ENCODE measurements at places on chromosomes 6 and 20.

GRCh38 chr6:95690328-95690727 is 113.0 kb downstream of the MANEA start:
- no peak for DNase-seq

GRCh38 chr6:7169296-7169721 is 61.5 kb downstream of the RREB1 start:
- DNase-seq = no peak

GRCh38 chr6:21067521-21067920 is 526.0 kb upstream of the SOX4 start:
- no peak for DNase-seq

GRCh38 chr6:107075951-107076381 is 39.3 kb downstream of the BEND3 start:
- no peak for DNase-seq

- no peak for DNase-seq
These were observed 17.8 kb downstream of the MAP3K5 start for GRCh38 chr6:136774228-136775041.

DNA sequence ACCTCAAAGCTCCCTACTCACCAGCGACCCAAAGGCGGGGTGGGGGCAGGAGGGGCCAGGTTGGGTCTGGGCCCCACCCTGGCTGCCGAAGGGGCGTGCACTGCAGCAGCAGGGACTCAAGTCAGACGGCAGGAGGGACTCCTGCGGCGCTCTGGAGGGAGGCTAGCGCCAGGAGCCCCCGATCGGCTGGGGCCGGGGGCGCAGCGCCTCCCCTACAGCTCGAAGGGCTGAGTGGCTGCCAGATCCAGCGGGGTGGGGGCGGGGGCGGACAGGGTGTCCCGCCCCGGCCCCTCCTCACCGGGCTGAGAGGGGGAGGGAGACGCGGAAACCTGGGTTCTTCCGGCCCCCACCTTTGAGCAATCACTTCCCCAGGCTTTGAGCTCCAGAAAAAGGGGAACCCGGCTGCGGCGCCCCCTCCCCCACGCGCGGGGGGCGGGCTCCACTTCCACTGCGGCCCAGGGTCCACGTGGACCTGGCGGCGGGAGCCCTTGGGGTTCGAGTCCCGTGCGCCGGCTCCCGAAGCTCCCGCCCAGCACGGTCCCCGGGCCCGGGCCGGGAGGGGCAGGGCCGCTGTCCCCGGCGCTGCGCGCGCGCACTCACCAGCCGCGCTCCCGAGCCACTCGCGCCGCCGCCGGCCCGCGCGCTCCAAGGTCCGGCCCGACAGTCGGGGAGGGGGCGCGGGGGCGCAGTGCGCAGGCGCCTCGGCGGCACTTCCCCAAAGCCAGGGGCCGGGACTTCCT is at the start of gene RGS19:
TSS of gene RGS19 (minus strand) at position 246 of the 740 bp plus-strand sequence. CDS start 2,632 bp downstream, outside the sequence.
- DNase-seq = no peak

DNA sequence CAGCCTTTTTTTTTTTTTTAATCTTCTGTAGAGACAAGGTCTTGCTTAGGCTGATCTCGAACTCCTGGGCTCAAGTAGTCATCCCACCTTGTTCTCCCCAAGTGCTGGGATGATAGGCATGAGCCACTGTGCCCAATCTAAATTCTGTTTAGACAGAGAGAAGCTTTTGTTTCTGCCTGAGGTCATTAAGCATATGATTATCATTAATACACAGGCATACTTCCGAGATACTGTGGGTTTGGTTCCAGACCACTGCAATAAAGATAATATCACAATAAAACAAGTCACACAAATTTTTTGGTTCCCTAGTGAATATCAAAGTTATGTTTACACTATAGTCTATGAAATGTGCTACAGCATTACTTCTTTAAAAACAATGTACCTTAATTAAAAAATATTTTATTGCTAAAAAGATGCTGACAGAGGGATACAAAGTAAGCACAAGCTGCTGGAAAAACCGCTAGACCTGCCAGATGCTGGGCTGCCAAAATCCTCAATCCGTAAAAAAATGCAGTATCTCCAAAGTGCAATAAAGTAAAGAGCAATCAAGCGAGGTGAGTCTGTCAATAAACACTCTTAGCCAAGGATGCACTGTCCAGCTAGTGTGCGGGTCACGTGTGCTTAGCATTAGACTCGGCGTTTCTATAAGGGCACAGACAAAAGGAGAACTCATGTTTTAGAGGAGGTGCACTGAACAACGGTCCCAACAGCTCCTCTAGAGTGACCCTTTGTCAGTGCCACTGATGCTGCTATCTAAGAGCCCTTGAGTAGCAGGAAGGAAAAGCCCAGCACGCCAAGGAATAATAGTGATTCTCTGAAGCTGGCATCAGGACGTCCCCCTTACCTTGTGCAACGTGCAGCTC is 16.1 kb downstream of the TXNDC5 start:
- DNase-seq = no peak

GRCh38 chr6:89024456-89024855 is 56.1 kb upstream of the PNRC1 start:
- DNase-seq = no peak

GRCh38 chr6:3291987-3292386 is 33.2 kb downstream of the PSMG4 start:
- no peak for DNase-seq

- no peak for DNase-seq
These were observed 39.9 kb upstream of the BEND6 start for GRCh38 chr6:56914798-56915658.

GRCh38 chr6:118565311-118565960 is 17.3 kb downstream of the PLN start:
- DNase-seq = no peak

GRCh38 chr6:88869263-88870020 is 94.0 kb downstream of the RNGTT start:
- DNase-seq = no peak

- DNase-seq = no peak
These were observed 2.1 kb upstream of the ZNF451 start for GRCh38 chr6:57087916-57088315.

GRCh38 chr6:151592449-151593159 is 98.8 kb downstream of the CCDC170 start:
- no peak for DNase-seq

DNA sequence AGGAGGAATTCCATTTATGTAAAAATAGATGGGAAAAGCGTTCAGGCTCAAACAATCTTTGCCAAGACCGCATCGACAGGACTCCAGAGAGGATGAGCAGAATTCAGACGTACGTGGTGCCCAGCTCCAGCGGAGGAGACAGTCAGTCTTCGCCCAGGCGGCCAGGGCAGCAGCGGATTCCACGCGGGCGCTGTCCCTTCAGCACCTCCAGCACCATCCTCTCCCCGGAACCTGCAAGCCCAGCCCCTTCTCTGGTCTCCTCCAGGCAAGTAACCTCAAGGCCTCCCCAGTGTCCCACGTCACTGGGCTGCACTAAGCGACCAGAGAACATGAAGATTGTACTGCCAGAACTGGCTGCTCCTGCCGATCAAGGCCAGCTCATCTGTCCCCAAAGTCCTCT is 2.8 kb upstream of the KCNQ2 start:
- DNase-seq = no peak

DNA sequence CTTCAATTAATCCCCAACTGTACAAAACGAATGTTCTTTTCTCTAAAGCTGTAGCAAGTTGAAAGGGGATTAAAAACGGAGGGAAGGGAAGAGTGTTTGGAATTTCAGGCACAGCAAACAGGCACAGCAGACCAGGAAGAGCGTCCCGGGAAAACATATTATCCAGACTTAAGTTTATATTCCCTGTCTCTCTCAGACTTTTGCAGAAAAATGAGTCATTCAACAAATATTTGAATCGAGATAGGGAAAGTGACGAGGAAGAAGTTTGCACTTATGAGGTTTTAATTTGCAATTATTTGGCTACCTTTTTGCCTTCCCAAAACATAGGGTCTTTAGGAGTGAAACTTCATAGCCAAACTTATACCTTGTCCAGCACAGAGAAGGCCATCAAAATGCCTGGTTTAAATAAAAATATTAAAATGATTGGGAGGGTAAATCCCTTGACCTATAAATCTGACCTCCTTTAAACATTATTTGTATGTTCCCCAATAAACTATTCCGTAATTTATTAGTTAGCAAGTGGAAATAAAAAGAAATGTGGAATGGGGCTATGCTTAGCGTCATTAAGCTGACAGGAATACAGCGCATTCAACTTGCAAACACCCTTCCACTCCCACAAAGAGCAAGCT is 16.0 kb downstream of the HFE start:
- no peak for DNase-seq

GRCh38 chr6:146919017-146919416 is 285.2 kb upstream of the STXBP5 start:
- no peak for DNase-seq

DNA sequence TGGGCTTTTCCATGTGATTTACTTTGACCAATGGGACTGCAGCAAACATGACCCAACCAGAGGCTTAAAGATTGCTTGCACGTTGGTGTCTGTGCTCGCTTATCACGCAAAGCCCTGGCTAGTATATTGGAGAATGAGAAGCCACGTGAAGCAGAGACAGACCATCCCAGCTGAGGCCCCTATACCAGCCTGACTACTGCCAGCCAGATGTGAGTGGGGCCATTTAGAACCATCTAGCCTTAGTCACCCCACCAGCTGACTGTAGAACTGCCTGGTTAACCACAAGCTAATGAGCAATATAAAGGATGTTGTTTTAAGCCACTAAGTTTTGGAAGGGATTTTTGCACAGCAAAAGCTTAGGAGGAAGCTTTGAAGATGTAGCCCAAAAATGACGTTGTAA is 74.5 kb downstream of the MACROD2 start:
- DNase-seq = no peak

DNA sequence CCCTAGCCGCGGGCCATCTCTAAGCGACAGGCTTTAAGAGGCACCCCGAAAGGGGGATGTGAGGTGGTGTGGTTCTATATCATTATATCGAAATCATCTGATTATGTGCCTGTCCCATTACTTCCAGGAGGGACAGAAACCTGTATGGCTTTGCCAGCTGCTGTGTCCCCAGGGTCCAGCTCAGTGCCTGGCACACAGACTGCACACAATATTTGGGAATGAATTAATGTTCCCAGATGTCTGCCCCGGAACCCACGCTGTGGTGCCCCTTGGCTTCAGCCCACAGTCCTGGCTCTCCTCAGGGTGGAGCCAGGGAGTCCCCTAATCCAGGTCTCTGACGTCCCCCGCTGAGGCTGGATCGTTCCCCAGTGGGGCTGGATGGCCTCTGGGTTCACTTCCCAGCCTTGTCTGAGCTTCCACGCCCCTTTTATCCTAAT is 8.9 kb upstream of the AHCY start:
- no peak for DNase-seq

- no peak for DNase-seq
These were observed 5.9 kb upstream of the TCEA2 start for GRCh38 chr20:64056889-64057627.

DNA sequence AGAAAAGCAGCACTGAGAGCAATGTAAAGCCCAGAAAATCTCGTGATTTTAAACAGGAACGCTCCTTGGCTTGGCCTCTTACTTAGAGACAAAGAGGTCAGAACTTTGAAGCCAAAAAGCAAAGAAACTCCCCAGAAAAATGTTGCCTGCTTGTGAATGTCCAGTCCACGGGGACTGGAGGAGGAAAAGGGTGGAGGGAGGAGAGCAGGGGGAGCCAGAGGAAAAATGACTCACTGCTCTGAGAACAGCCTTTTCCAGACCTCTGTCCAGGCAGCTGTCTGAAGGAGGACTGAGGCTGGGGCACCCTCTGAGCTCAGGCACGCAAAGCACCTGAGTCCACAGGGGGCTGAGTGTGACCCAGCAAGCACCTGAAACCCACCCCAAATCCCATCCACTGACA is 64.7 kb downstream of the TRAM2 start:
- DNase-seq = no peak

- DNase-seq = no peak
These were observed 25.7 kb downstream of the DSE start for GRCh38 chr6:116396441-116396840.

- no peak for DNase-seq
These were observed 792 bp downstream of the SLC23A2 start for GRCh38 chr20:5000263-5001173.

DNA sequence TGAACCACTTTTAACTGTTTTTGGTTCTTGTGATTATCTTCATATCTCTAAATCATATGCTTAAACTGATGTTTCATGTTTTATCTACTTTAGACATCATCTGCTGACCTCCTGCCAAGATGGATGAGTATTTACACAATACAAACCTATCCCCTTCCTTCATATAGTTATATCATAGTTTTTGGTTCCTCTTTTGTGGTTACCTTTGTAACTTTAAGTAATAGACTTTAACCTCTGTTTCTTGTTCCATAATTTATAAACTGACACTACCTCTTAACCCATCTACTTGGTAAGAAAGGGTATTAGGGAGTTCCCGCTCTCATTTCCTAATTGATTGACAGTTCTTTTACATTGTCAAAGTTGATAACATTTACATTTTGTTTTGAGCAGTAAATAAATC is 11.9 kb downstream of the PCMT1 start:
- DNase-seq = no peak

- no peak for DNase-seq
These were observed 96.8 kb upstream of the LY86 start for GRCh38 chr6:6491761-6492160.

GRCh38 chr20:51354191-51354768 is 188.2 kb downstream of the NFATC2 start:
- DNase-seq = no peak

GRCh38 chr6:34248198-34248726 is 544 bp downstream of the SMIM29 start:
- no peak for DNase-seq

DNA sequence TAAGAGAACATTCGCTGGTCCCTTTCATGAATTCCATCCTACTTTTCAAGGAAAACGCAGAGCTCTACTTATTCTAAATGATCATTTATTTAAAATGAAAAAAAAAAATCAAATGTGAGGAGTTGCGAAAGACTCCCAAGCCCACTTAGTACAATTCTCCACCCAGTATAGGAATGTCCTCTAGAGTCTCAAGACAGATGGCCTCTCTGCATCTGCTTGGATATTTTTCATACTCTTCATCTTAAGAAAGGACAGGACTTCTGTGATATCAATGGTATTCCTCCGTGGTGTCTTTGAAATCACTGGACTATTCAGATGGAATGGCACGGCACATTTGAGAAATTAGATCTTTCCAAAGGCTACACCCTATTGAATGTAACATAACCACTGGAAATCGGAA is 107.1 kb downstream of the PTPRK start:
- DNase-seq = no peak

GRCh38 chr6:155646443-155646842 is 190.8 kb upstream of the NOX3 start:
- DNase-seq = no peak

- DNase-seq = no peak
These were observed 69.0 kb downstream of the ZHX3 start for GRCh38 chr20:41248368-41249024.
